ENCODE measurements at places on chromosomes 12 and 14.
A peak's percentile ranks its signal among the peaks of the same experiment; 100 is the strongest.

- DNase-seq = no peak
Observed at GRCh38 chr12:9032202-9032964, 43.0 kb downstream of the KLRG1 start.

DNA sequence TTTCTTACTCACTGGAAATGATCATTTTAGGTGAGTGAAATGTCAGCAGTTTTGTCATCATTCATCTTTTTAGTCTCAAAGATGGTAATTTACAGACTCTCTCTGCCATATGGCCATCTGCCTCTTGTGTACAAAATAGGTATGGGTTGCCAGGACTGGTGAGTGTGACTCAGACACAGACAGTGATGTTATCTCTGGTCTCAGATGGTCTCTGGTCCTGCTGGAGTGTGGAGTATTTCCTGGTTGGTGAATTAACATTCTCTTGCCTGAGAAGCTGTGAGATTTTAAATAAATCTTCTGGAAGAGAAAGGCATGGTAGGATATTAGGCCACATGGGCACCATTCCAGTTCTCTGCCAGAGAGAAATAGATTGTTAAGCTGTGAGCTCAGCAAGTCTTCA is 207.0 kb downstream of the ATP23 start:
- DNase-seq = no peak

- DNase-seq = no peak
Observed at GRCh38 chr12:3364226-3364625, 126.8 kb upstream of the PRMT8 start.

DNA sequence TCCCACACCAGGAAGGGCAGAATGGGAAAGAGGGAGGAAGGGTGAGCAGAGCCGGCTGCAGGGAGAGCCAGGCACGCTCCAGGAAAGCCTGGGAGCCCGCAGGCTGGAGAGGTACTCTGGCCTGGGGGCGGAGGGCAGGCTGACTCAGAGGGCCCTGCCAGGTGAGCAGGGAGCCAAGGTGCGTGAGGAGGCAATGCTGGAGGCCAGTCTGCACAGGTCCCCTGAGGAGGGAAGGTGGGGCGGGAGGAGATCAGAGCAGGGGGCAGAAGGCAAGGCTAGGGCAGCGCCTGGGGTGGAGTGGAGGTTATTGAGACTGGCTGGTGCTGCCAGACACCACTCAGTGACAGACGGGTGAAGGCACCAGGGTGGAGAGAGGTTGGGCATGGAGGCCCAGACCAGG is 385.0 kb downstream of the BCL11B start:
- DNase-seq = no peak

GRCh38 chr12:48817873-48818830 is at the start of gene CACNB3:
CACNB3 (plus strand) TSS chr12:48818496; CDS start chr12:48818930, 434 bp downstream.
- peak; percentile 69 for DNase-seq

DNA sequence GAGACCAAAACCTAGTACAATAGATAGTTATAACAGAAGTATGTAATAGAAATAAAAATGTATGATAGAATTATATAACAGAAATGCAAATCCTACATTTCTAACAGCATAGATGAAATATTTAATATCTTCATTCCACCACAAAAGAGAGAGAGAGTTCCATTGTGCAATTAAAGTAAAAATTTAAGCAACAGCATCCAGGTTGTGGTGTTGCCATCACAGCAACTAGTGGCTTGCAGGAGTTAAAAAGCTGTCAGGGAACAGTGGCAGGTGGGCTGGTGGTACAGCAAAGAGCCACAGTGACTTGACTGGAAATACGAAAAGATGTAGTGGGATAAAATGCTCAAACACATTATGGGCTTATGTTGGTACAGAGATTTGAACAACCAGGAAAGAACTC is 57.1 kb upstream of the MDM1 start:
- no peak for DNase-seq

GRCh38 chr12:8553088-8553627 is 12.5 kb upstream of the CLEC4E start:
- no peak for DNase-seq

DNA sequence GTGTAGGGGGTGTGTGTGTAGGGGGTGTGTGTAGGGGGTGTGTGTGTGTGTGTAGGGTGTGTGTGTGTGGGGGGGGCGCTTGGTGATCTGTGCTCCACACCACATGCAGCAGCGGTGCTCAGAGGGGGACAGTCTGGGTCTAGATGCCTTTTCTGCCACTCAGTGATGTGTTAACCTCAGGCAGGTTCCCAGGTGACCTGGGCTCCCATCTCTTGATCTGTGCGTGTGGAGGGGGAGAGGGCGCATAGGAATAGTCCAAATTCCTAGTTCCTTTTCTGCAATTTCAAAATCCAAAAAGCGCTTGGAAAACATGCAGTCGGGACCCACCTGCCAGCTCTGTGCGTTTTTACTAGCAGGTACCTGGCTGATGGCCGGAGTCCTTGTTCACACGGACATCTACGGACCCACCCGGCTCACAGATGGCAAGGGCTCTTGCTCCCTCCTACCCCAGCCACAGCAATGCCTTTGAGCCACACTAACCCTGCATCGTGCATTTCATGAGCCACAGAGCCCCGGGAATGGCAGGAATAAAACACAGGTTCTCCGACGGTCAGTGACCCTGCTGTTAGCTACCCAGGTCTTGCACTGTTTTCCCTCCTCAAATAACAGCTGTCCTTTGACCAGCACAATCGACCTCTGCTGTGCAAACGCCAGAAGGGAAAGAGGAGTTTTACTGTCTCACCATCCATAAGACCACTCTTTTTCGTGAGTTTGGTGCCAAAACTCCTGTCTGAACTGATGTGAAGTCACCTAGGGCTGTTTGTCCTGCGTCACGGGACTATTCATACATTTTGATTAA is 120.8 kb downstream of the GLT1D1 start:
- no peak for DNase-seq

Measured in activated T-cell treated with anti-CD3 and anti-CD28 coated beads for 1 hour (primary cell).